ENCODE measurements at places on chromosomes 1 and 21.

DNA sequence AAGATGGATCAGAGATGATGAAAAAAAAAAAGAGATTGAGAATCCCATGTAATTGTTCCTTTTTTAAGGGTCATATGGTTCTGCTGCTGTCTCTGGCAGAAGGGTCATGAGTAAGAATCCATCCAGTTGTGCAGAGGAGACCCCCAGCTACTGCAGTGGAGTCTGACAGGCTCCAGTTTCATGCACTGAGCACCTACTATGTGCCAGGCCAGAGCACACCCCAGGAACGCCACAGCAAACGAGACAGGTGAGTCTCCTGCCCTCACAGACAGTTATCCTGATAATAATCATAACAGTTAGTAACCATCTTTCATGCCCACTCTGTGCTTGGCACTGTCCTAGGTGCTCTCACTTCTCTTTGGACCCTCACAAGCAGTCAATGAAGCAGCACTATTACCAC lies 420.0 kb downstream of the MATN1 start:
- DNase-seq = no peak

GRCh38 chr1:41780916-41781315 lies 137.8 kb downstream of the HIVEP3 start:
- no peak for DNase-seq

DNA sequence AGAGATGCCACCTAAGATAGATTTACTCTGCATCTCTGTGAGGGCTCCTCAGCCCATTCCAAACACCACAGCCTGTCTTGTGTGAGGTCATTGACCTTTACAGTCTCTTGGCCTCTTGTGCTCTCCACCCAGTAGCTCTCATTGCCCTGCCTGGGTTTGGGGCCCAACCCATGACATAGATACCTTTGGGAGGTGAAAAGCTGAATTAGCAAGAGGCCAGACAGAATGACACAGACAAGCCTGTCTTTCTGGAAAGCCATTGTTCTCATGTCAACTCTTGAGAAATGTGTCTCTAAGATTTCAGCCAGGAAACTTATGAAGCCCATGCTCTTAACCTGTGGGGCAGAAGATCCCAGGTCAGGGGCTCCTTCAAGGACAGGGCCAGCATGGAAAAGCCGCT lies 18.4 kb upstream of the F3 start:
- no peak for DNase-seq

DNA sequence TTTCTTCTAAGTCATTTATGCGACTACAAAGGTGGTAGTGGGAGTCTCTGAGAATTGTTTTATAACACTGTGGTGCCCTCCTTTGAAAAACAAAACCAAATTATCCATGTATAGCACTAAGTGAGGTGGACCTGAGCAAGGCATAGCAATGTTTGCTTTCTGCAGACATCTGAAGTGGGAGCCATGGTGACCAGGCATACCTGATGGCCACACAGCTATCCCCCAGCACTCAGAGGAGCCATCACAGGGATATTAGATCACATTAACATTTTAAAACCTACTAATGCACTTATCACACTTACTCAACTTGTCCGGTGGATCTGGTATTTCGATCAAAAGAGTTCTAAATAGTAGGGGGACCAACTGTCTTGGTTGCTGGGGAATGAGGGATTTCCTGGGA lies 24.8 kb upstream of the AVPR1B start:
- DNase-seq = no peak

DNA sequence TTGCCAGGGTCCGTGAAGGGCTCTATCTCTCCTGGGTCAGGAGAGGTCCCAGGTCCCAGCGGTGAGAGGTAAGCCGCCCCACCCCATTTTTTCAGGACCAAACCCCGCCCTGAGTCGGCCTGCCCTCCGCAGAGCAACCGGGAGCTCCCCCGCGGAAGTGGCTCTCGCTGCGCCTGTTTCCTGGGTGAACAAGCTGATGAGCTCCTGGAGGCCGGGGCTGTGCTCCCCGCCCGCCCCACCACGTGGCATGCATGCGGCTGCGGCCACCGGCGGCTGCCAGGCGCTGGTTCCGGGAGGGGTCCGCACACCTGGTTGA lies 32.0 kb downstream of the ZBTB17 start:
- DNase-seq = no peak

GRCh38 chr21:45640888-45641479 lies 2.5 kb upstream of the PCBP3 start:
- peak; percentile 64 for DNase-seq
